ENCODE measurements at places on chromosomes 12 and 14. TPM values are rescaled to one million over a fixed set of nuclear protein-coding genes. Genes with fewer than 3 reads are reported as not detected.

DNA sequence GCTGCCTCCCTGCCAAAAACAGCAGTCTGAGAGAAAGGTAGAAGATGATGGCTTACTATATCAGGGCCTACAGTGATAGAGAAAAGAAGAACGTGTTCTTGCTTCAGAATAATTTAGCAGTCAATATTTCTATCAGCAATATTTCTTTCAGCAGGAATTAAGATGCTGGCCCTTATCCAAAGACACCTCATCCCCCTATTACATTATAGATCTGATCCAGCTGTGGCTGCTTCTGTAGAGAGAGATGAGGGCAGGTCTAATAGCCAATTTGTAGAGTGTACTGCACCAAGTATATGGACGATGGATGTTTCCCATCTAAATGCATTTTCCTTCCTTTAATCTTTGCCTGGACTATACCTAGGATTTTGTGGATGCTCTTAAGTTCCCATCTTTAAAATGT is 451.7 kb downstream of the NPAS3 start:
- DNase-seq, result no peak

GRCh38 chr12:8157484-8158198 is 826 bp downstream of the ZNF705A start:
- no peak for DNase-seq

GRCh38 chr14:49939884-49940510 is 47.1 kb downstream of the ARF6 start:
- DNase-seq, result no peak

- no peak for DNase-seq
Measured at GRCh38 chr12:16198884-16199283, 78.6 kb downstream of the SLC15A5 start.

DNA sequence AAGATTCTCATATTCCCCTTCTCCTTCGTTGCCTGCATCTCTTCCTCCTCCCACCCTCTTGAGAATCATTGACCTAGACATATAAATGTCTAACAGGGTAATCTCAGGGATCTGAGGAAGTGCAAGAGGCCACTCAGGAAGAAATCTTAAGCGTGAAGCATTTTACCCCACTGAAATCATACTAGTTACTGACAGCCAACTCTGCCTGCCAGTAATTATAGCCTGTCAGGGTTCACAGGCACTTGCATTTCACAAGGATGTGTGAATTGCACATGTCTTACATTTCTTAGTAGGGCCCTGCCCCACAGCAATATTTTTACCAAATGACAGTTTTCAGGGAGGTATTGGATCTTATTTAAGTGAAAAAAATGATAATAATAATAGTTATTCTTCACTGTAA is 127.2 kb downstream of the SLC15A5 start:
- no peak for DNase-seq

GRCh38 chr12:55063291-55063690 is 43.5 kb downstream of the NEUROD4 start:
- DNase-seq, result no peak

DNA sequence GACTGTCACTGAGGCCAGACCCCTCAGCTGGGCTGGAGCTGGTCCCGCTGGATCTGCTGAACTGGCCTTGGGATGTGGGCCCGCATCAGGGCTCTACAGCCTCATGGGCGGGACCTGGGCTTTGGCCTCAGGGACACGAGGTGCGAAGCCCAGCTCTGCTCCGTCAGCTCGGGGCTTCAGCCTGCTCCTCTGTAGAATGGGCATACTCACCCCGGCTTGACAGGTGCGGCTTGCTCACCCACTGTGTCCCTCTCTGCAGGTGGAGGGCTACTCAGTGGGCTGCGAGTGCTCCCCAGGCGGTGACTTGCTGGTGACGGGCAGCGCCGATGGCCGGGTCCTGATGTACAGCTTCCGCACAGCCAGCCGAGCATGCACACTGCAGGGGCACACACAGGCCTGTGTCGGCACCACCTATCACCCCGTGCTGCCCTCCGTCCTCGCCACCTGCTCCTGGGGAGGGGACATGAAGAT is 57.6 kb downstream of the BEGAIN start:
- no peak for DNase-seq

DNA sequence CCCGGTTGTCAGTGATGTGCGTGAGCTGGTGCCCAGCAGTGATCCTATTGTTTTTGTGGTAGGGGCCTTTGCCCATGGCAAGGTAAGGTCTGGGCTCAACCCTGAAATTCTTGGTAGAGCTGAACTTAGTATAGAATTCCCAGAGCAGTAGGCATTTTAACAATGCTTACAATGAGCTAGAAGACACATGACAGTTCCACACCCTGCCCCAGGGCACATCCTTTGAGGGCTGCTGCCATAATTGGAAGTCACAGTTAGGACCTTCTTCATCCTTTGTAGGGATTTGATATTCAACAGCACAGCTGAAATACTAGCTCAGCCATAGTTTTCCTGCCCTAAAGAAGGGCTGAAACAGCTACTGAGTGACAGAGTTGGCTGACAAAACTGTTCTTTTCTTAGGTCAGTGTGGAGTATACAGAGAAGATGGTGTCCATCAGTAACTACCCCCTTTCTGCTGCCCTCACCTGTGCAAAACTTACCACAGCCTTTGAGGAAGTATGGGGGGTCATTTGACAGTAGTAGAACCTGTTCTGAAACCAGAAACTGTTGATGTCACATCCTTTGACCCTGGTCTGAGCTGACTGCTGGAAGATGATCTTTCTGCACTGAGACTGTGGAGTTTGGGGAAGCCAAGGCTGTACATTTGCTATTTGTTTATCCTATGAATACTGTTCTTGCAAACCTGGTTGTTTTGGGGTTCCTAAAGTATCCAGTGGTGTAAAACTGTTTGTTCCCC is 4.8 kb downstream of the EMG1 start:
- DNase-seq, result no peak

NELL2 gene
- 18.4 TPM for polyA plus RNA-seq

KRT6B gene
- polyA plus RNA-seq, result not detected
